ENCODE measurements at places on chromosomes 5 and 9.

DNA sequence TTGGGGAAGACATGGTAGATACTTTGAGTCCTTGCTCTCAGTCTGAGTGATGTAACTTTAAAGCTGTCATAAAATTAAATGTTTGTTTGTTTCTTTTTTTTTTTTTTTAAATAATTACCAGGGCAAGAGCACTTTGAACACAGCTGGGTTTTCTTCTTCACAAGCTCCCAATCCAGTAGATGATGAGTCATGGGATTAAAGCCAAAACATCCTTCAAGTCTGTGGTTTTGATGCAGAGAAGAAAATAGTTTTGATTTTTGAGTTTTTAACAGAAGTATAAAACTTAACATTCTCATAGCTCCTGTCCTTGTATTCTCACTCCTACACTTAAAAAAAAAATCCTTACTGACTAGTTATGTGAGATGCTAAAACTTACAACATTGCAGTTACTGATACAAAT lies 34.8 kb upstream of the IL31RA start:
- no peak for DNase-seq
- H3K4me1 ChIP-seq, result peaks cover 7% of the 10 kb centered on the region
- no peak overlapping the region for H3K27ac ChIP-seq
- peaks cover 5% of the 10 kb centered on the region for H3K36me3 ChIP-seq
- no peak overlapping the region for H3K4me3 ChIP-seq

- no peak overlapping the region for H3K27ac ChIP-seq
- H3K27me3 ChIP-seq, result no peaks in the 10 kb centered on the region
- no peak for DNase-seq
- H3K4me1 ChIP-seq, result no peaks in the 10 kb centered on the region
- no peaks in the 10 kb centered on the region for H3K36me3 ChIP-seq
Measured at GRCh38 chr9:1276474-1276873, 226.3 kb downstream of the DMRT2 start.

DNA sequence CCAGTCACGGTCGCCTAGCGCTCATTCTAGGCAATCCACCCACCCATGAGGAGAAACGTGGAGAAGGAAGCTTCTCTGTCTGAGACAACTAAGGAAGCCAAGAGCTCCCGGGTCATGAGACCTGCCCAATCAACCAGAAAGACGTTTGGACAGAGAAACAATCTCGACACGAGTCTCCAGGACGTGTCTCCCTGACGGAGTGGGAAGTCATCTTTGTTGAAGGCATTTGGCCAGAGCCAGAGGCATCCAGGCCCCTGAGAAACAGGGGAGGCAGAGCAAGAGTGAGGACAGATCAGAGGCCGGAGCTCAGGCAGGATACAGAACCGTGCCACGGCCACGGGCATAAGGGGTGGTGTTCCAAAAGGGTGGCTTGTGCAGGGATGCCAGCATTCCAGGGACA lies 479.0 kb downstream of the SPATA31A7 start:
- no peak overlapping the region for H3K4me3 ChIP-seq
- no peaks in the 10 kb centered on the region for H3K4me1 ChIP-seq
- H3K36me3 ChIP-seq, result peaks cover 7% of the 10 kb centered on the region
- no peaks in the 10 kb centered on the region for H3K27me3 ChIP-seq

DNA sequence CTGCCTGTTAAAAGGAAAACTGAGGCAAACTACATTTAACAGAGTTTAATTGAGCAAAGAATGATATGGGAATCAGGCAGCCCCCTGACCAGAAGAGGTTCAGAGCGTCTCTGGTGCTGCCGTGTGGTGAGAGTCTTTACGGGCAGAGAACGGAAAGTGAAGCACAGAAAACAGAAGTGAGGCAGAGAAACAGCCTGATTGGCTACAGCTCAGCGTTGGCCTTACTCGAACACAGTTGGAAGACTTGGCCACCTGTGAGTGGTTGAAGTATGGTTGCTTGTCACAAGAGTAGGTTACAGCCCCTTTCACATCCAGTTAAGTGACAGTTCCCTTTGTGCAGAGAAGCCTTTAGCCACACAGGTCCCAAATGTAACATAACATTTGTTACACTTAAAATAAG lies 16.9 kb upstream of the FBP1 start:
- no peaks in the 10 kb centered on the region for H3K36me3 ChIP-seq
- peaks cover 24% of the 10 kb centered on the region for H3K27me3 ChIP-seq
- H3K27ac ChIP-seq, result peak overlapping the region; percentile 20
- peaks cover 23% of the 10 kb centered on the region for H3K4me1 ChIP-seq
- H3K4me3 ChIP-seq, result peak overlapping the region; percentile 64

DNA sequence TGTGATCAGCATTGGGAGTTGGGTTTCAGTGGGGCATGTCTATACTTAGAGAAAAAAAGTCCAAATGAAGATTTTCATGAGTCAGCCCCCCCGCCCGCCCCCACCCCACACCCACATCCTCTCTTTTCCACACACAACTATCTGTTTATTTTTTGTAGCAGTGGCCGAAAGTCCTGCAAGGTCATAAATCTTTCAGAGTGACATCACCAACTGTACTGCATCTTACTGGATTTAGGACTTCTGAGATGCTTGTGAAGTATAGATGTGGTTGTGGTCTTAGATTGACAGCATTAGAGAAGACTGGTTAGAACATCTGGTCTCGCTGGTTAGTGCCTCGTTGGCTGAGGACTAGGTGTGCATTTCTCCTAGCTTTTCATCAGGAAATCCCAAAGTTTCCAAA lies 7.3 kb upstream of the ROPN1L start:
- no peak for DNase-seq
- no peak overlapping the region for H3K27ac ChIP-seq
- no peaks in the 10 kb centered on the region for H3K27me3 ChIP-seq
- no peak overlapping the region for H3K4me3 ChIP-seq
- H3K4me1 ChIP-seq, result peaks cover 11% of the 10 kb centered on the region
- peaks cover 53% of the 10 kb centered on the region for H3K36me3 ChIP-seq

- H3K27me3 ChIP-seq, result peaks cover 21% of the 10 kb centered on the region
- H3K36me3 ChIP-seq, result no peaks in the 10 kb centered on the region
- DNase-seq, result no peak
- H3K27ac ChIP-seq, result no peak overlapping the region
- H3K4me3 ChIP-seq, result no peak overlapping the region
Measured at GRCh38 chr5:68435611-68436010, 220.1 kb downstream of the PIK3R1 start.

GRCh38 chr5:32259033-32259432 lies 53.7 kb downstream of the MTMR12 start:
- H3K36me3 ChIP-seq, result peaks cover 71% of the 10 kb centered on the region
- H3K4me1 ChIP-seq, result peaks cover 13% of the 10 kb centered on the region
- no peak for DNase-seq

GRCh38 chr5:151781201-151781600 lies 9.4 kb downstream of the G3BP1 start:
- H3K36me3 ChIP-seq, result peaks cover 51% of the 10 kb centered on the region
- H3K27me3 ChIP-seq, result no peaks in the 10 kb centered on the region
- DNase-seq, result no peak
- H3K27ac ChIP-seq, result peak overlapping the region; percentile 33
- H3K4me3 ChIP-seq, result no peak overlapping the region

- DNase-seq, result no peak
- no peak overlapping the region for H3K4me3 ChIP-seq
- peaks cover 30% of the 10 kb centered on the region for H3K36me3 ChIP-seq
- H3K27ac ChIP-seq, result no peak overlapping the region
- no peaks in the 10 kb centered on the region for H3K27me3 ChIP-seq
Measured at GRCh38 chr5:73582285-73583145, 17.0 kb downstream of the UTP15 start.

DNA sequence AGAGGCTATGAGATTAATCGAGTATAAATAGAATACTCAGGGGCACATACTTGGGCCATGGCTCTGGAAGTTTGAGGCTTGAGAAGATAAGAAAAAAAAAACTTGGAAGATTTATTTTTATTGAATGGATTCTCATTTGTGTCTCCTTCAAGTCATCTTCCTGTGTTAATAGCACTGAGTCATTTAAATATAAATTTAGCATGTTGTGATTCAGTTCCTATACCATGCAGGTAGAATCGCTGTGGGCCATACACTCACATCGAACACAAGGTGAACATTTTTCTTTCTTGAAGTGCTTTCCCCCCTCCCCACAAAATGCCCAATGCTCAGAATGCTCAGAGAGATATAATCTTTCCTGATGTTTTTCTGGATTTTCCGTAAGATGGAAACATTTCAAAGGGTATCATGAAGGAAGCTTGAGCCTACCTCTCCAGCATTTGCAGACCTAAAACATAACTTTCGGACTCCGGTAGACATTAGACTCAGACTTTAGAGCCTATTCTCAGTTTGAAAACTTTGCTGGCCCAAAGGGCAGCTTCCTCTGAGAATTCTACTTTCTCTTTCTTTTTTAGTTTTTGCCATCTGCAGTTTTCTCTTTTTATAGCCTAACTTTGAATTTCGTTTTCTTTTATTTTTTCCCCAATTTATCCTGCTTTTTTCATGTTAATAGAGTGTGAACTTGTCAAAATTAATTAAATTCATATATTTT lies 737.6 kb upstream of the NUDT12 start:
- no peaks in the 10 kb centered on the region for H3K36me3 ChIP-seq
- H3K27ac ChIP-seq, result no peak overlapping the region
- H3K4me3 ChIP-seq, result no peak overlapping the region
- no peaks in the 10 kb centered on the region for H3K27me3 ChIP-seq
- no peak for DNase-seq

- no peaks in the 10 kb centered on the region for H3K4me1 ChIP-seq
- no peak overlapping the region for H3K4me3 ChIP-seq
- DNase-seq, result no peak
Measured at GRCh38 chr5:58481828-58482227, 9.4 kb upstream of the GAPT start.

GRCh38 chr5:126683912-126684311 lies 83.2 kb downstream of the PHAX start:
- no peak overlapping the region for H3K4me3 ChIP-seq
- no peak for DNase-seq
- H3K27ac ChIP-seq, result peak overlapping the region; percentile 12
- H3K4me1 ChIP-seq, result peaks cover 39% of the 10 kb centered on the region
- H3K36me3 ChIP-seq, result no peaks in the 10 kb centered on the region
- H3K27me3 ChIP-seq, result no peaks in the 10 kb centered on the region

DNA sequence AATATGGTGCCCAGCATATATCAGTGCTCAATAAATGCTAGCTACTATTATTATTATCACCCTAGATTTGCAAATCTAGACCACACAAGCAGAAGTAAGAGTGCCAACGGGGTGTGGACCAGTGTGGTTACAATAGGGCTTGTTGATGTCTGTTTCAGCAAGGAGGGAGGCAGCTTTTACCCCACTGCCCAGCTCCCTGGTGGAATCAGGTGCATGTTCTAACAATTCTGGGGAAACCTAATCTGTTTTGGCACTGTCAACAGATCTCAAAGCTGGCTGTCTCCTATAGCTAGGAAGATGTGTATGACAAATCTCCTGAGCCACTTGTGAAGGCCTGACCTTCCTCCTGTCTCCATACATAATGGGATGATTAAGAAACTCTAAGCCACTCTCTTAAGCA lies 5.7 kb downstream of the TGFBI start:
- DNase-seq, result no peak
- H3K4me1 ChIP-seq, result peaks cover 19% of the 10 kb centered on the region
- H3K4me3 ChIP-seq, result no peak overlapping the region
- H3K27me3 ChIP-seq, result peaks cover 14% of the 10 kb centered on the region
- no peak overlapping the region for H3K27ac ChIP-seq

- no peaks in the 10 kb centered on the region for H3K36me3 ChIP-seq
- DNase-seq, result no peak
- H3K4me1 ChIP-seq, result no peaks in the 10 kb centered on the region
- peaks cover 2% of the 10 kb centered on the region for H3K27me3 ChIP-seq
- H3K27ac ChIP-seq, result no peak overlapping the region
- no peak overlapping the region for H3K4me3 ChIP-seq
Measured at GRCh38 chr9:135413086-135413375, 66.6 kb upstream of the PPP1R26 start.

- H3K27me3 ChIP-seq, result no peaks in the 10 kb centered on the region
- no peak for DNase-seq
- no peak overlapping the region for H3K4me3 ChIP-seq
- H3K27ac ChIP-seq, result no peak overlapping the region
Measured at GRCh38 chr5:118611332-118611945, 376.9 kb downstream of the DTWD2 start.

GRCh38 chr5:86320266-86320665 lies 297.5 kb upstream of the COX7C start:
- DNase-seq, result no peak
- no peaks in the 10 kb centered on the region for H3K4me1 ChIP-seq
- no peak overlapping the region for H3K27ac ChIP-seq
- no peaks in the 10 kb centered on the region for H3K27me3 ChIP-seq

DNA sequence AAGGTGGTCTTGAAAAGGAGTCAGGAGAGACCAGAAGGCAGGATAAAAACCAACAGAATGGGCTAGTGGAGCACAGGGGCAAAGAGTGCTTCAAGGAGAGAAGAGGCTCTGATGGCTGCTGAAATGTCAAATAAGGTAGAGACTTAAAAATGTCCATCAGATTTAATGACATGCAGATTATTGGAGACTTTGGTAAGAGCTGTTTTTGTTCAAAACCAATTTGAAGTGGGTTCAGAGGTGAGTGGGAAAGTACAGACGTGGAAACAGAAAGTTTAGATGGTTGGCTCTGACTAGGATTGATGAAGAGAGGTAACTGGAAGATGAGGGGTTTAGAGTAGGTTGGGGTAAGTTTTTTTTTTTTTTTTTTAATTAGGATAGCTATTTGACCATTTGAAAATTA lies 14.1 kb downstream of the SLC25A46 start:
- peak overlapping the region; percentile 81 for H3K27ac ChIP-seq
- H3K4me3 ChIP-seq, result peak overlapping the region; percentile 60
- H3K36me3 ChIP-seq, result peaks cover 56% of the 10 kb centered on the region
- peaks cover 49% of the 10 kb centered on the region for H3K4me1 ChIP-seq

DNA sequence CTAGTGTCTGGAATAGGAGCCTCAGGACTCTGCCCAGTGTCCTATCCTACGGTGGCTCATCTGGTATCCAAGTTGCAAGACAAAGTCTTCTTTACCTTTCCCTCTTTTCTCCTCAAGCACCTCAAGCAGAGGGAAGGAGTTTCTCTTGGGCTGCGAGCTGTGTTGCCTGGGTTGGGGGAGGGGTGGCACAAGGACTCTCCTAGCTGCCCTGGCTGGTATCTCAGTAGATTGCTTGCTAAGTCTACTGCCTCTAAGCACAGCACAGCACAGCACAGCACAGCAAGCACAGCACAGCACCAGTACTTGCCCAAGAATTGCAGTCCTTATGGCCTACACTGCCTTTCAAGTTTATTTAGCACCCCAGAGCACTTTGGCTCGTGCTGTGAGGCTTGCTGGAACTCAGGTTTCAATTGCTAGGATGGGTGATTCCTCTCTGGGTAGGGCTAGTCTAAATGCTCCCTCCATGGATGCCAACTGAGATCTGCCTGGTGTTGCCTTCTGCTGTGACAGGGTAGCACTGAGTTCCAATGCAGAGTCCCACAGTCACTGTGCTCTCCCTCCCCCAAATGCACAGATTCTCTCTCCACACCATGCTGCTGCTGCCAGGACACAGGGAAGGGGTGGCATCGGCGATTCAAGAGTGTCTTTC lies 213.1 kb upstream of the POU5F2 start:
- no peaks in the 10 kb centered on the region for H3K27me3 ChIP-seq
- no peak overlapping the region for H3K4me3 ChIP-seq
- DNase-seq, result no peak
- H3K27ac ChIP-seq, result no peak overlapping the region

- peaks cover 2% of the 10 kb centered on the region for H3K4me1 ChIP-seq
- H3K27me3 ChIP-seq, result no peaks in the 10 kb centered on the region
- no peak overlapping the region for H3K4me3 ChIP-seq
- H3K36me3 ChIP-seq, result no peaks in the 10 kb centered on the region
Measured at GRCh38 chr9:77424993-77425392, 223.1 kb downstream of the GNA14 start.

GRCh38 chr9:123739387-123739786 lies 190.5 kb downstream of the DENND1A start:
- no peak for DNase-seq
- no peak overlapping the region for H3K4me3 ChIP-seq
- H3K4me1 ChIP-seq, result no peaks in the 10 kb centered on the region
- H3K36me3 ChIP-seq, result no peaks in the 10 kb centered on the region
- peaks cover 3% of the 10 kb centered on the region for H3K27me3 ChIP-seq

All from activated T-helper 2 cell treated with anti-CD3 and anti-CD28 coated beads, Interferon-gamma antibody, Interleukin-2, Interleukin-4, amounts not matched to agents 10 μg/mL and 5 μg/mL and 100 μg/mL, durations not matched to agents 14 hours and 24 hours and 36 hours (primary cell).